ENCODE measurements at places on chromosomes 6 and 20.

DNA sequence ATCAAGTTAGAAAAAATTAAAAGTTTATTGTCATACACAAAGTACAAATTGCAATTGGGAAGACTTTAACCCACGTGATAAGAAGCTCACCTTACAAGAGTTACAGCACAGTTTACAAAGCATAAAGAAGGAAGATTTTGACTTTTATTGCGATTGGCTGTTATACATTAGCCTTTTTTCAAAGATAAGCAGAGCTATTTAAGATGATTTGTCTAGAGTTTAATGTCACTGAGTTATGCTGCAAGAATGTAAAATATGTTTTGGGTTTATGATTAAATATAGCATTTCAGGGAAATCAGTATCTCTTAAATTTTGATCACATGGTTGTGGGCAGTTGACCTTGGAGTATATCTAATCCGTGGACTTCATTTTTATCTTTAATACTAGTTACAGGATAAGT lies 664.2 kb upstream of the PTCHD4 start:
- no peak for DNase-seq

DNA sequence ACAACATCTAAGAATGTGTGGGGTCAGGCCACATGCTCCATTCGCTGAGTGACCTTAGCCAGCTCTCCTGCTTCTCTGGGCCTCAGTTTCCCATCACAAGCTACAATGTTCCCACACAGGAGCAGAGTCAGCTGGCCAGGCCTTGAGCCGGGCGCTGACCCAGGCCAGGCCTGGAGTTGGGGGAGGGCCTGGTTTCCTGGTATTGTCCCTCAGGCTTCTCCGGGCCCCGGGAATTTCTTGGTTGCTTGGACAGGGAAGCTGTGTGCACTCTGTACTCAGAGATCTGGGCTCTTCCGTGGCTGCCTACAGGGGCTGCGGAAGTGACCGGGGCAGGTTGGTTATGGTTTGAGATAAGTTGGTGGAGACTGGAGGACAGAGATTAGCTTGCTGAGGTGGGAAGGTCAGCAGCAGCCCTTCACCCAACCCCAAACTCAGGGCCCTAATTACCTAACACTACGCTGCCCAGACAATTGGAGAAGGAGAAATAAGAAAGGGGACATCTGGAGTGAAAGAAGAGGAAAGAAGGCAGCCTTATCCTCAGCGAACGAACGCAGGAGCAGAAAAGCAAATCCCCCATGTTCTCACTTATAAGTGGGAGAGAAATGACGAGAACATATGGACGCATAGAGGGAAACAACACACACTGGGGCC lies 6.2 kb downstream of the TGM2 start:
- DNase-seq = no peak

GRCh38 chr20:4667371-4667773 lies 54.3 kb upstream of the PRND start:
- no peak for DNase-seq

- DNase-seq = peak; percentile 34
Measured at GRCh38 chr20:45306431-45306982, at the start of gene RBPJL. RBPJL (plus strand) TSS chr20:45306840; CDS start chr20:45306923, 83 bp downstream.

GRCh38 chr6:161890832-161891297 lies 617.0 kb upstream of the AGPAT4 start:
- DNase-seq = no peak

DNA sequence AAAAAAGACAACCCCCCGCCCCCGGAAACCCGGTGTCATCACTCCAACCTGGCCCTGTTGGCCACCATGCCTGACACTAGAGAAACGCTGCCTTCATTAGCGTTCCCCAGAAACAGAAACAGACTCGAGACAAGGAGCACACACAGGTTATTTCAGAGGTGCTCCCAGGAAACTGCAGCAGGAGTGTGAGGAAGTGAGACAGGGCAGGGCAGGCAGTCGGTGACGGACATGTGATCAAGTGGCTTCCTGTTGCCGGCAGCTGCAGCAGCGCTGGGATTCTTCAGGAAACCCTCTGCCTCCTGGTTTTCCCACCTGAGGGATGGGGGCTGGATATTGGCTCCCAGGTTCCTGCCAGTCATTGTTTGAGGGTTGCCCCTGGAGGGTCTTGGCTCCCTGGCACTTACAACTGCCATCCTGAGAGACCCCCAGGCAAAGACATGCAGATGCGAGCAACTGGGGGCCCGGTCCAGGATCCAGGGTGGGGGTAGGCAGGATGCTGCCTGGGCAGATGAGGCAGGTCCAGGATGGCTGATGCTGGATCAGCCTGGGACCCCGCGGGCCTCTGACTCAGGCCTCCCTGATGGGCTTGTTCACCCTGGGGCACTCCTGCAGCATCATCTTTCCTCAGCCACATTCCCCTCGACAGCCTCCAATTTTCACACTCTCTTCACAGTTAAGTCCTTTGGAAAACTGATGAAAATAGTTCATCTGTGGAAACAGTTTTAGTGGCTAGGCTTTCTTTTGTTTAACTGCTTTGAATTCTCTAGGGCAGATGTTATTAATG lies 150.7 kb upstream of the SYNDIG1 start:
- no peak for DNase-seq

- no peak for DNase-seq
Measured at GRCh38 chr20:21136015-21136732, 10.3 kb downstream of the KIZ start.

- DNase-seq = no peak
Measured at GRCh38 chr6:3415082-3415453, 41.8 kb downstream of the SLC22A23 start.

GRCh38 chr6:387293-387741 lies 4.2 kb upstream of the IRF4 start:
- no peak for DNase-seq

- DNase-seq = no peak
Measured at GRCh38 chr20:30921286-30922071, 336.0 kb upstream of the DEFB115 start.

- no peak for DNase-seq
Measured at GRCh38 chr20:57051096-57051495, 215.3 kb downstream of the BMP7 start.

DNA sequence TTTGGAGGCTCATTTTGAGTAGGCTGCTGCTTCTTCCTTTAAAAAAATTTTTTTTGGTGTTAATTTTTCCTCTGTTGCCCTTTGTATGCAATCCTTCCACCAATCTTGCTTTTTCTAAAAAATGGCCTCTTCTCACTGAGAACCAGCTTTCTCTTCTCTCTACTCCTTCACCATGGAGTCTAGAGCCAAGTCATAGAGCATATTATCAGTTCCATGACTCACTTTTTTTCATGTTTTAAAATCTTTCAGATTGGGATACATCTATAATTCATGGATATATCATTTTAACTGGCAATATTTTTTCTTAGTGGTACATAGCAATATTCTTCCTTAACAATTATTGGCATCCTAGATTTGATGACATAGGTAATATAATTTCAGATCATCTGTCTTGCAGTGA lies 62.7 kb downstream of the SLX4IP start:
- DNase-seq = no peak
